ENCODE measurements at places on chromosomes 6 and 20. TPM values are rescaled to one million over a fixed set of nuclear protein-coding genes. Genes with fewer than 3 reads are reported as not detected.

- DNase-seq, result peak; percentile 12
Observed at GRCh38 chr6:21666853-21667681, 73.5 kb downstream of the SOX4 start.

- no peak for DNase-seq
Observed at GRCh38 chr20:24862606-24863005, 86.5 kb upstream of the CST7 start.

DNA sequence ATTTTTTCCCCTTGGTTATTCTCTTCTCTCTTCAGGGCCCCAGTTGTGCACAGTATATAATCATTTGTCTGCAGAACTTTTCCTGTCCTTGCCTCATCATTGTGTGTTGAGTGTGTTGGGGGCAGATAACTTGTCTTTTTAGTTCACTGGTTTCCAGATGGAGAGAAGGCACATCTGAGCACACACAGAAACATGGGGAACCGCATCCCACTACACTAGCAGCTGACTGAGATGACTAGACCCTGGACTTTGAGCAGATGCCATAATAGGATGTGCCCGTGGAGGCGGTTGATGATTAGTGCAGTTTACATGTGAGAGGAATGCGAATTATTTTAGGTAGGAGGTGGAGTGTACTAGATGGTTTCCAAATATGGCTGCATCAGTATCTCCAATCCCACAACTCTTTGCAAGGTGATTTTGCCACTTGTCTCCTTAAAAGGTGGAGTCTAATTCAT, 26.5 kb upstream of the SH3BGRL2 start:
- no peak for DNase-seq

DNA sequence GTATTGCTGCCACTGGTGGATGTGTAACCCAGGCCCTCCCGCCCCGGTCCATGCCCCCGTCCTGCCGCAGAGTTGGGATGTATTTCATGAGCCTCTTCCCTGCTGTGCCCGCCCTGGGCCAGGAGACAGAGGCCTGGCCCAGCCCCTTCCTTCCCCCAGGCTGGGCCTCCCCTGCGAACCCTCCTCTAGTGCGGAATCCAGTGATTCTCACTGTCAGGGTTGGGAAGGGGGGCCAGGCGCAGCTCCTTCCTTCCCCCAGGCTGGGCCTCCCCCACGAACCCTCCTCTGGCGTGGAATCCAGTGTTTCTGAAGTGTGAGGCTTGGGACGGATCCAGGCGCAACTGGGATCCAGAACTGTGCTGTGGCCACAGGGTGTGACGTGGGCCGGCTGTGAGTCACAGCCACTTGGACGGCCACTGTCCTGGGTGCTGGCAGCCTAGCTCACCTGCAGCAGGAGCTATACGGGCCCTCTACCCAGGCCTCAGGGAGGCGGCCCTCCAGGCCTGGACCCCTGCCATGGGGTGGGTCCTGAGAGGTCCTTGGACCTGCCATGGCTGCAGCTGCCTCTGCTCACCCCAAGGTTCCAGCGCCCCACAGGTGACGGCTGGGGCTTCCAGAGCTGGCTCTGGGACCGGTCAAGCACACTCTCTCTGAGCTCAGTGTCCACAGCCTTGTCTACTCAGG, 28.3 kb downstream of the COL20A1 start:
- DNase-seq, result no peak

DNA sequence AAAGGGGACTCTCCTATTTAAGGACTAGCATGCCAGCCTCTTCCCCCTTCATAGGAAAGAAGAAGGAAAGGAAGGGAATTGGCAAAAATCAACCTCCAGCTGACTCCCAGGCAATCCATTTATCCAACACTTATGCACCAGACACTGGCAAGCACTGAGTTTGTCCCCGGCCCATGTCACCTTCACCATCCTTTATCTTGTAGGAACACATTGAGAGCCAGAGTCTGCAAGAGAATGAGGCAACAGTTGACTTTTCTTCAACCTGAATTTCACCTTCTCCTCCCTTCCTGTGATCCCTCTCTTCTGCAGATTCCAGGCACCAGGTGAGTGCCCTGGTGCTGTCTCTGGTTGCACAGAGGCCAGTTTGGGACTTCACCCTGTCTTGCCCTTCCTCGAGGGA, 264.3 kb upstream of the ECI2 start:
- DNase-seq, result no peak

GRCh38 chr6:15569035-15569995, 93.5 kb downstream of the DTNBP1 start:
- no peak for DNase-seq

DNA sequence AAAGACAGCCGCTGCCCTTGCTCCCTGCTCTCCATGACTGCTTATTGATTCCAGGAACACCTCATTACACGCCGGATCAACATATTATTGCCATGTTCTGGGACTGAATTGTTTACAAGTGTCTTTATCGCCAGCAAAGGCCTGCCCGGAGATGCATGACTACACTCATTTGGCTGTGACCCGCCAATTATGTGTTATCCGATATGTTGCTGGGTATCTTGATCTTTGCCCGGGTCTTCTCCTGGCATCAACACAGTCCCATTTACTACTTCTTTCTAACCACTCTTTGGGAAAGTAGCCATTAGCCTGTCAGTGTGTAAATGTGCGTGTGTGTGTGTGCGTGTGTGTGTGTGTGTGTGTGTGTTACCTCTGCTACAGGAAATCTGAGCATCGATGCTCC, 15.4 kb downstream of the LINC00237 start:
- DNase-seq, result no peak

GRCh38 chr6:130164251-130164650, 58.5 kb downstream of the SAMD3 start:
- no peak for DNase-seq

GRCh38 chr20:47293631-47294030, 62.9 kb downstream of the ZMYND8 start:
- no peak for DNase-seq

- DNase-seq, result no peak
Observed at GRCh38 chr6:144447472-144447871, 162.3 kb downstream of the UTRN start.

GRCh38 chr6:19715167-19715551, 122.0 kb upstream of the ID4 start:
- no peak for DNase-seq

DNA sequence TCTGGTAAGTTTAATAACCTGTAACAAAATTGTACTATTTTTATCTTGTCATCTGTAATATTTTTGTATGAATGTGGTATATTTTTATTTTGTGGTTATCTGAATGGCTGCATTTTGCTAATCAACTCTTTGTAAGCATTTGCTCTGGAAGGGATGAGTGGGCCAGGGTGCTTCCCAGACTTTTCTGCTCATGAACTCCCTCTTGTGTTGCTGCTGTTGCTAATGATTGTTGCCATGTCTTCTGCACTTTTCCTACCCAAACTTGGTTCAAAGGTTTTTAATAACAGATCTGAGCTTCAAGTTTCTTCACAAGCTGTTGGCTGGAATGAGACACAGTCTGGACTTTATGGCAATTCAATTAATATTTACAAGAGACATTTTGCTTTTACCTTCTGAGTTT, 1005.7 kb downstream of the HACE1 start:
- no peak for DNase-seq

DNA sequence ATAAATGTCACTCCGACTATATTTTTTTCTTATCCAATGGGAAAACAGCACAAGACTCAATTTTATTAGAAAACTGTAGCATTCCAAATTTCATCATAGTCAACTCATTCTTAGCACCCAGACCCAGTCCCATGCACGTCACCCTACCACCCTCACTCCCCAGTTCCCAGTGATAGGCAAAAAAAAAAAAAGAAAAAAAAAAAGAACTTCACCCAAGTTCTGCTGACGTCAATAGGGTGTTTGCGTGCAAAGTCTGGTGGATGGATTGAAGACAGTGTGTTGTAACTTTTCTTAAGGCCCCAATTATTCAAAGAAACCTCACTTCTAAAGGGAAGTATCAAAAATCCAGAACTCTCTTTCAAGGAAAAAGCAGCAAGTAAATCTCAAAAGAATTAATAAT, 213.9 kb upstream of the PRDM1 start:
- DNase-seq, result no peak

DNA sequence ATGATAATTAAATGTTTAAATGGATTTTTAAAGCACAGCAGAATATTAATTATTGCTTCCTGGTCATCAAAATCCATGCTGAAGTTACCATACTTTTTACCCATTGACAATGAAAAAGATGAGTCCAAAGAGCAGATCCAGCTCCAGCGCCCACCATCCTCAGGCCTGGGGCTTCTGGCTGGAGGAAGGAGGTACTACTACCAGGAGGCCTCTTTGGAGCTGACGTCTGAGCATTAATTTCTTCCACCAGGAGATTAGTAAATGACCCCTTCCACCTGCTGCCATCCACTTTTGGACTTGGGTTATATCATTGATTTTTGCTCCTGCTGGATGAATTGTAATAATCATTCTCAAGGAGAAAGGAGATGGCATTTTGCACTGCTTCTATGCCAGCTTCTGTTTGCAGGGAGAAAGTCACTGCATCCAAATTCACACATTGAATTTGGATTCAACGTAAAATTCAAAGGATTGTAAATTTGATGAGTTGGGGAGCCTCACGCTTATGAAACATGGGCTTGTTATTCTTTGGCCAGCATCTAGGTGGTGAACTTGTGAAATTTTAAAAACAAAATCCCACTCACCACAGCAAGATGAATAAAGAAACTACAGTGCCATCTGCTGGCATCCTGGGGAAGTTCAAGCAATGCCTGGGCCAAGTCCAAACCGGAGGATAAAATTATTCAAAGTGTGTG, 121.8 kb downstream of the SASH1 start:
- peak; percentile 76 for DNase-seq

- DNase-seq, result no peak
Observed at GRCh38 chr6:134293659-134294161, 24.2 kb downstream of the SGK1 start.

- peak; percentile 82 for DNase-seq
Observed at GRCh38 chr6:152301765-152302568, 335.2 kb downstream of the SYNE1 start.

DNA sequence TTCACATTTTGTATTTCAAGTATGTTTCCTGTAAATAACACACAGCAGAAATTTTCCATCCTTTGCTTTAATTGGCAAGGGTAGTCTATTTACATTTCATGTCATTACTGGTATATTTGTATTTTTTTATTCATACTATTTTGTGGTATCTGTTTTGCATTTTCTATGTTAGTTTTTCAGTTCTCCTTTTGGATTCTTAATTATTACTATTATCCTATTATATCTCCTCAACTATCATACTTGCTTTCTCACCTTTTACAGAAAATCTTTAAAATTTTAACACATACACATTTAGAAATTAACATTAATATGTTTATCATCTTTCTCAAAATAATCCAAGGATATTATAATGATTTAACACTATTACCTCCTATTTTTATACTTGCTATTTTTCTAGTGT, 918.3 kb upstream of the MAP3K7 start:
- no peak for DNase-seq

- DNase-seq, result no peak
Observed at GRCh38 chr6:138032571-138032970, 74.6 kb downstream of the PERP start.

The TINAG gene
- total RNA-seq, result not detected

The XKR7 gene
- 4.5 TPM for total RNA-seq

The KIF3B gene
- 45.5 TPM for total RNA-seq

The HDGFL1 gene
- not detected for total RNA-seq

The ZSCAN16 gene
- 11.8 TPM for total RNA-seq

The SLC22A3 gene
- not detected for total RNA-seq

The CPXM1 gene
- total RNA-seq, result 200 TPM

The CLPSL2 gene
- total RNA-seq, result not detected

The LRFN2 gene
- not detected for total RNA-seq

The GTSF1L gene
- not detected for total RNA-seq

The TRIM40 gene
- total RNA-seq, result not detected

The EDN3 gene
- 0.20 TPM for total RNA-seq
